ENCODE measurements at places on chromosomes 7 and 10.

DNA sequence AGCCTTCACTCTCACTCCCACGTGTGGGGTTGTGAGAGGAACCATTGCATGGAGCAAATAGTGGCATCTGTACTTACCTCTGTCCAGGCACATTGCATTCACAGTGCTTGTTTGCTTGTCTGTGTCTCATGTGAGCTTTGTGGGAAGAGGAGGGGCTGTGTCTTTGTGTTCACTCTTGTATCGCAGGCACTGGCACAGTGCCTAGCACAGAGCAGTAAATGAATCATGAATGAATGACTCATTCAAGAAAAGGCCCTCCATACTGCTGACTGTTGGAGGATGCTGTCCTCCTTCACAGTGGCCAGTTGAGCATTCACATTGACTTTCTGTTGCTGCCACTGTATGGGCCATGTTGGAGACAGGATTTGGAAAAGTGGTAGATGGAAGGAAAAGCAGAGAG lies 125.3 kb downstream of the SORCS3 start:
- DNase-seq, result no peak

- DNase-seq, result no peak
Observed at GRCh38 chr10:70139151-70139996, 6.7 kb upstream of the AIFM2 start.

GRCh38 chr7:109449760-109450159 lies 880.1 kb downstream of the DNAJB9 start:
- no peak for DNase-seq

DNA sequence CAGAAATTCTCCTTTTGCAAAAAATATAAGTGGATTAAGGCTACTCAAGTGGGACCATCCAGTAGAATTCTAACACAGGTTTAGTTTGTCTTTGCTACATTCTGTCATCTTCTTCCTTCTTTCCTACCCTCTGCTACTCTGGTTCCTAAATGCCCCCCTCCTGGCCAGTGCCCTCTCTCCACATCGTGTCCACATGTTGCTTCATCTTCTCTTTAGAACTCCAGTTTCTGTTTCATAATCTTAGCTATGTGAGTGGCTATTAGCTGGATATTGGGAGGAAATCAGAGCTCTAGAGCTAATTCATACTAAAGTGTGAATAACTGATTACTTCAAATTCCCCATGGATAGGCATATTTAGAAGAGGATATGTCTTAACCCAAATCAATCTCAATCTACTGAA lies 528.5 kb downstream of the LRMDA start:
- no peak for DNase-seq

GRCh38 chr7:2608921-2609411 lies 22.8 kb upstream of the TTYH3 start:
- no peak for DNase-seq

DNA sequence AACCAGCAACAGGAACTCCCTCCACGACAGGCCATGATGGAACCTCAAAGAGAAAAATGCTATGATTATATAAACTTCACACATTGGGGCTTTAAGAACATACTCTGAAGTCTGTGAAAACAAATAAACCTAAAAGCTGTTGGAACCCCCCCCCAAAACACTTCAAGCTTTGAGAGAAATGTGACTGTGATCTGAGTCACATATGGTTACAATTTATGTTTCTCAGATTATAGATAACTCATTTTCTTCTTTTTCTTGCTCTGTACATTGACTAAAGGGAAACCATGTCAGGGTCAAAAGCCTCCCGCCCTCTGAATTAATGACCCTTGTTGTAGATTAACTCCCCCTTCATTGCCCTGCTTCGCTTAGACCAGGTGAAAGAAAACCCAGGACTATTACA lies 15.8 kb downstream of the VOPP1 start:
- DNase-seq, result no peak

DNA sequence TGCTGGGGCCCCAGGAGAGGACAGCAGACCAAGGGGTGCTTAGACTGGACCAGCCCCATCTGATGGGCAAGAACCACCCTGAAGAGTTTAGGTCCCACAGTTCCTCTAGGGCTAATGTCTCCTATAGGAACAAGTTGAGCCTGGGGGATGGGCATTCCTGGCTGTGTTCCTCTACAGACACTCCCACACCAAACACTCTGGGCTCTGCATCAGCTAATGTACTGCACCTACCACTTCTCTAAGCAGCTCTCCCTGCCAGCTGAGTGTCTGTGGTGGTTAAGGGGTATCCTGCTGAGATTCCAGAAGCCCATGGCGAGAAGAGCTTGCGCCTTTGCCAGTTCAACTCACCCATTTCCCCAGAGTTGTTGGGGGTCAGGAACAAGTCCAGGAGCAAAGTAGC lies 284.1 kb upstream of the CSTF2T start:
- no peak for DNase-seq

DNA sequence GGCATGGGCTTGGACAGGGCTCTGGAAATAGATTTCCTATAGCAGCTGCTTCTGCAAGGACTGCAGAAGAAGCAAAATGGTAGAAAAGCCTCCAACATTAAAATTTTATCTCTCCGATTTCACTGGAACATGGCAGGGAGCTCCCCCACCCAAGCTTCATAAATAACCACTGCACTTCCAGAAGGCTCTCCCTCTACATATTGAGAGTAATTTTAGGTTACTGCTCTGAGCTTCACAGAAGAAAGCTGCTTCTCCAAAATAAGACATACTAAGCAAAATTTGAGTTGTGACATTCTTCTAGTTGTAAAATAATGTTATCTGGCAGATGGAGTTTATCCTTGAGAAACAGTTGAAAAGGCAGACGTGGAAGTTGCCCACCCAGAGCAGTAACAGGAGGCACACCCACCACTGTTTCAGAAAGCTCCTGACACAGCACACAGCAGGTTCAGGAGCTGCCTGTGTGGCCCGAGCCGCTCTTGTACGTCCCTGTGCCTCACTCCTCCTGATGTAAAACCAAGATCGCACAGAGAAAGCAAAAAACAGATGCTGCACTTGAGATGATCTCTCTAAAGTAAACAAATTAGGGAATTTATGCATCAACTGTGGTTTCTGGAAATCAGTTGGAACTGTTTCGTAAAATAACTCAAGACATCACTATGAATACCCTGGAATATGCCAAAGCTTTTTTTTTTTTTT lies 621.0 kb downstream of the PARD3 start:
- DNase-seq, result peak; percentile 85

GRCh38 chr7:27142580-27143022 lies 880 bp downstream of the HOXA5 start:
- DNase-seq, result no peak

GRCh38 chr7:117383483-117384189 lies 43.7 kb downstream of the ASZ1 start:
- DNase-seq, result no peak

DNA sequence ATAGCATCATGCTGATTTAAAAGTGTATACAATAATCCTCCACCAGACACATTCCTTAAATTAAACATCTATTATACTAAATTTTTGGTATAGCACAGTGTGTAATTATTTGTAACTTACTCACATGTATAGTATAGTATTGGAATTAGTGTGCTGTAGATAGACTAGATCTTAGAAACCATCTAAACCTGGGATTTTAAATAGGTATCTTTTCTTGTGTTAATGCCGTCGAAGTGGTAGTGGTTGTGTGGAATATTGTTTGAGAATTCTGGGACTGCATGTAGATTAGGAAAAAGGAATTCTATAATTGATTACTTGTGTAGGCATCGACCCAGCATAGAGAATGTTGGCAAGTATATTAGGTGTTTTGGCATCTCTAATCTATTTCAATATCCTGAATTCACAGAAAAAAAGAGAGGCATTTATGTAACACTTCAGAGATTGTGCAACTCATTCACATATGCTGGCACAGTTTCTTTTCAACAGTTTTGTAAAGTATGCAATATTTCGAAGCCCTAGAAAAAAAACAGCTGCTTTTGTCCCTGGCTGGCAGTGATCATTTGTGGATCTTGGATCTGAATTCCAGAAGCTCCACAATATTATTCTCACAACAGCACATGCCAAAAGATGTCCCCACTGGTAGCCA lies 145.5 kb upstream of the AGR3 start:
- DNase-seq, result no peak

DNA sequence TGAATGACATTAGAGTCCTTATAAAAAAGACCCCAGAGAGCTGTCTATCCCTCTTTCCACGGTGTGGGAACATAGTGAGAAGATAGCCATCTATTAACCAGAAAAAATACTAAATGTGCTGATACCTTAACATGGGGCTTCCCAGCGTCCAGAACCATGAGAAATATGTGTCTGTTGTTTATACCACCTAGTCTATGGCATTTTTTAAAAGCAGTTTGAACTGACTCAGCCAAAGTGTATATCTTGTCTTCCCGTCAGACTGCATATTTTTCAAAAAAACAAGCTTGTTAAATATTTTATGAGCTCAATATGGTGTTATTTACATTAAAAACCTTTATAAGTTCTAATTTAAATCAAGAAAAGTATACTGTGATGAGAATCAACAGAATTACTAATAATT lies 255.3 kb downstream of the HGF start:
- DNase-seq, result no peak

DNA sequence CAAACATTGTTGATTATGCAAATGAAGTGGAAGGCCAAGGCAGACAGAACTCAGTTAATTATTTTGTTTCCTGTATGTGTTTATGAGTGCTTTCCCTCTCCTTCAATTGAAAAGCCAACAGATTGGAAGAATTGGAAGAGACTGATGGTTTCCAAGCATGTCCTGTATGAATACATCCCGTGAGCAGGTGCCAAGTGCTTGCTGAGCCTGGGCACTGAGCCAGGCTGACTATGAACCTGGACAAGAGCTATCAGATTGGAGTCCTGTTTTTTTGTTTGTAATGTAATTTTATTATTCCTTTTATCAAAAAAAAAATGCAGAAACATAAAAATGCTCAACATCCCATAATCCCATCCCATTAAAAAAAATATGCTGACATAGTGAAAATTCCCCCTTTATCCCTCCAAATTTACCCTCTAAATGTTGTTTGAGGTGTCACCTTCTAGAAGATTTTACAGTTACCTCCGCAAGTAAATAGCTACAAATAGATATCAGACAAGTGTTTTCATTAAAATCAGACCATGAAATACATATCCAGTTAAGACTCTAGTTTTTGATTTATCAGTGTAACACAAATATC lies 449.5 kb downstream of the GRID1 start:
- peak; percentile 9 for DNase-seq

GRCh38 chr7:3117488-3118231 lies 74.0 kb upstream of the CARD11 start:
- DNase-seq, result no peak

DNA sequence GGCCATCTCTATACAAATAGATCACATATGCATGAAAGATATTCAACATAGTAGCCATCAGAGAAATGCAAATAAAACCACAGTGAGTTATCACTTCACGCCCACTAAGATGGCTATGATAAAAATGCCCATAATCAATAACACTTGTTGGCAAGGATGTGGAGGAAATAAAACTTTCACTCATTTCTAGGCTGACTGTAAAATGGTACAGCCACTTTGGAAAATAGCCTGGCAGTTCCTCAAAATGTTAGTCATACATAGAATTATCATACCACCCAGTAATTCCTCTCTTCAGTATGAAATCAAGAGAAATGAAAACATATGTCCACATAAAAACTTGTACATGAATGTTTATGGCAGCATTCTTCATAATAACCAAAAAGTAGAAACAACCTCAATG lies 324.9 kb downstream of the LRRTM3 start:
- peak; percentile 88 for DNase-seq

DNA sequence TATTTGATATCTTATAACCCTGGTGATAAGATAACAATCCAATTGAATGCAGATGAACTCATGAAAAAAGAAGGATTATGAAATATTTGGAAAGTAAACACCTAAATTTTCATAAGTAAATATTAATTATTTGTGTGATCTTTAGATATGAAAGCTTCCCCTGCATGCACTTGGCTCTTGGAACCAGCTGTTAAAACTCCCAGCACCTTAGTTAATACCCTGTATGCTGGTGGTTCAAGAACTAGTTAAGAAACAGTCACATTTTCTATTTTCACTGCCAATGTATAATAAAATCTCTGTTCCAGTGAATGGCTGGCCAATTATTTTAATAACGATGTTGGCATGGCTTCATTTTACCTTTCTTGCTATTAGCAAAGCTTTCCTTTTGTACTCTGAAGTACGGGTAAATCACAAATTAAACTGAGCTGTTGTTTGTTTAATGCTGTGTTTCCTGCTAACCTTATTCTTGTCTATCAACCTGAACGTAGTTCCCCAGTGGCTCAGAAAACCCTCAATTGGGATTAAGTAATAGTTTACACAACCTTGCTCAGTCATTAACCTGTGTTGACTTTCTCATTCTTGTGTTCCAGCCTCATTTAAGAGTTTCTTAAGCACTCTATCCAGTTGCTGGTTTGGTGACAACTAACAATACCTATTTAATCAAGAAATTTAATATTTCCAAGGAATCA lies 38.9 kb downstream of the MET start:
- no peak for DNase-seq

- DNase-seq, result no peak
Observed at GRCh38 chr10:14971867-14972448, 12.8 kb downstream of the MEIG1 start.

GRCh38 chr10:36171556-36171952 lies 529.5 kb upstream of the FZD8 start:
- DNase-seq, result no peak

- DNase-seq, result no peak
Observed at GRCh38 chr7:152185558-152185957, 160.1 kb downstream of the GALNT11 start.

- DNase-seq, result no peak
Observed at GRCh38 chr10:101217450-101218281, 11.6 kb downstream of the LBX1 start.

DNA sequence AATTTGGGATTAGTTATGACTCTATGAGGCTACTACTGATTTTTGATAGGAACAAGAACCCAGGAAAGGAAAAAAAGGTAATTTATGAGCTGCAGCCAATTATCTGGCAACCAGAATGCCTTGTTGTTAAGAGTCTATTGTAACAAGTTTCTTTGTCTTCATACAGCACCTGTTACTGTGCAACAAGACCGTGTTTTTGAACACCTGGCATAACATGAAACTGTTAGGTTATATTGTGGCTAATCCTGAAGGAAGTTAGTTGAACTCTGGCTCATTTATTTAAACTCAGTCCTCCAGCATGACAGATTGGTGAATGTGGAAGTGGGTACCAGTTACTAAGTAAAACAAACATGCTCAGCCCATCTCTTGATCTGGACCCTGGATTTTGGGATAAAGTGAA lies 33.0 kb downstream of the RALA start:
- DNase-seq, result no peak
